ENCODE measurements at places on chromosomes 16 and 17.

GRCh38 chr17:75549246-75550138 is 24.0 kb downstream of the LLGL2 start:
- DNase-seq: no peak

DNA sequence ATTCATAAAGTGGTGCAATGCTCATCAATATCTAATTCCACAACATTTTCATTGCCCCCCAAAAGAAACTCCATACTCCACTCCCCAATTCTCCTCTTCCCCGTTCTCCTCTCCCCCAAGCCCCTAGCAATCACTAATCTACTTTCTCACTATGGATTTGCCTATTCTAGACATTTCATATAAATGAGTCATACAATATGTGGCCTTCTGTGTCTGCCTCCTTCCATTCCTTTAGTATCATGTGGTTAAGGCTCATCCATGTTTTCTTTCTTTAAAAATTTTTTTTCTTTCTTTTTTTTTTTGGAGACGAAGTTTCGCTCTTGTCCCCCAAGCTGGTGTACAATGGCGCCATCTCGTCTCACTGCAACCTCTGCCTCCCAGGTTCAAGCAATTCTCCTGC is 56.3 kb upstream of the HAS3 start:
- DNase-seq: no peak

GRCh38 chr17:1977583-1978395 is 47.3 kb downstream of the RTN4RL1 start:
- DNase-seq: no peak

GRCh38 chr17:77769215-77769614 is 189.3 kb upstream of the TNRC6C start:
- no peak for DNase-seq
